Breast epithelium (tissue), 4 donors: ENCODE measurements at places on chromosomes 7 and 10. TPM values are rescaled to one million over a fixed set of nuclear protein-coding genes. Genes with fewer than 3 reads are reported as not detected.

GRCh38 chr7:41162612-41163011, 540.3 kb downstream of the INHBA start:
- no peak for DNase-seq

GRCh38 chr7:20892776-20893175, 106.1 kb upstream of the SP8 start:
- DNase-seq, result no peak

GRCh38 chr10:118605694-118606093, 10.2 kb upstream of the PRLHR start:
- DNase-seq, result no peak

GRCh38 chr7:42700406-42701327, 211.2 kb downstream of the C7orf25 start:
- no peak for DNase-seq

- DNase-seq, result no peak
Observed at GRCh38 chr10:77664008-77664407, 26.4 kb upstream of the KCNMA1 start.

- no peak for DNase-seq
Observed at GRCh38 chr10:52623761-52624160, 148.8 kb downstream of the MBL2 start.

GRCh38 chr10:76352300-76352699, 920.9 kb downstream of the LRMDA start:
- DNase-seq, result no peak

Gene DMBT1
- total RNA-seq, result 0.15 TPM

DNA sequence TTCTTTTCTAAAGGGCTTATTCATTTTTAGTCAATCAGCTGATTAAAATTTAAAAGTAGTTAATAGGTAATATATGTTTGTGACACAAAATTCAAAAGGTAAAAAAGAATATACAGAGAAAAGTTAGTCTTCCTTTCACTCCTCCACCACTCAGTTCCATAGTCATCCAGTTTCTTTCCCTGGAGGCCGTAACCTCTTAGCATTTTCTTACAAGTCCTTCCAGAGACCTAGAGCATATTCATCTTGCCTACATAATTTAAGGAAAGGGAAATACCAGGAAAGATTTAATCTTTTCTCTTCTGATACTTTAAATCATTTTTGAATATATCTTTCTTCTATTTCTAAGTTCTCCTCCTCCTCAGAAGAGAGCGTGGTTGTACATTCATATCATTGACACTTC, 10.1 kb downstream of the GBF1 start:
- no peak for DNase-seq

DNA sequence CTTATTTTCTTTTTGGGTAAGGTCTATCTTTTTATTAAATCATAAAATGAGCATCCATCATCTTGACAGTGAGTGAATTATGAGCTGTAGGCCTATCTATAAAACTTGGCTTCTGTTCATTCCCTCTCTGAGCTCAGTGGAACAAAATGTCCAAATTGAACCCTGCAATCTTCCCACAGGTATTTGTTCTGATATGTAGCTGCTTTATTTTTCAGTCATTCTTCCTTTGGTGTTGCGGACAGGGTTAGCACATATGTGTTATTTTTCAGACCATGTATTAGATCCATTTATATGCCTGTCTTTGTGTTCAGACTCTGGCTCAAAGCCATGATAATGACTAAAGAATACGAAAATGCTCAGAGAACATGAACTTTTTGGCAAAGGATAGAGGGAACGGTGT, 201.6 kb upstream of the KIAA1217 start:
- DNase-seq, result no peak

Gene MAP3K8
- total RNA-seq, result 34.4 TPM
